ENCODE measurements at places on chromosomes 4 and X.

DNA sequence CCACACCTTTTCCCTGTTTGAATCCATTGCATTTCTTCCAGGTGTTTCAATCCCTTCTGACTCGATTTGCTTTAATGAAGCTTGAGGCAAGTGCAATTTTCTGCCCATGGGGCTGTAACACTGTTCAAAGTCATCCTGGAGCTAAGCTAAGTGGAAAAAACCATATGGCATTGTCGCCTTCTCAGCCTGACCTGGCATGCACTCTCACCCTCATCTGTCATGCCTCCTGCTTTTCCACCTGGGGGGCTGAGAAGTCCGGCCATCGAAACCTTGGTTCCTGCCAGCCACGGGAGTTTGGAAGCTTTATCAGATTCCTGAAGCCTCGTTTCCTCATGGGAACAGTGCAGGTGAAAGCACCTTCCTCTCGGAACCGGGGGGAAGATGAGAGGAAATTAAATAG is 38.2 kb downstream of the WFS1 start:
- peaks cover 12% of the 10 kb centered on the region for H3K27me3 ChIP-seq
- H3K27ac ChIP-seq: no peak overlapping the region
- peaks cover 1% of the 10 kb centered on the region for H3K36me3 ChIP-seq
- peaks cover 6% of the 10 kb centered on the region for H3K4me1 ChIP-seq
- no peak overlapping the region for H3K4me3 ChIP-seq
- DNase-seq: no peak

DNA sequence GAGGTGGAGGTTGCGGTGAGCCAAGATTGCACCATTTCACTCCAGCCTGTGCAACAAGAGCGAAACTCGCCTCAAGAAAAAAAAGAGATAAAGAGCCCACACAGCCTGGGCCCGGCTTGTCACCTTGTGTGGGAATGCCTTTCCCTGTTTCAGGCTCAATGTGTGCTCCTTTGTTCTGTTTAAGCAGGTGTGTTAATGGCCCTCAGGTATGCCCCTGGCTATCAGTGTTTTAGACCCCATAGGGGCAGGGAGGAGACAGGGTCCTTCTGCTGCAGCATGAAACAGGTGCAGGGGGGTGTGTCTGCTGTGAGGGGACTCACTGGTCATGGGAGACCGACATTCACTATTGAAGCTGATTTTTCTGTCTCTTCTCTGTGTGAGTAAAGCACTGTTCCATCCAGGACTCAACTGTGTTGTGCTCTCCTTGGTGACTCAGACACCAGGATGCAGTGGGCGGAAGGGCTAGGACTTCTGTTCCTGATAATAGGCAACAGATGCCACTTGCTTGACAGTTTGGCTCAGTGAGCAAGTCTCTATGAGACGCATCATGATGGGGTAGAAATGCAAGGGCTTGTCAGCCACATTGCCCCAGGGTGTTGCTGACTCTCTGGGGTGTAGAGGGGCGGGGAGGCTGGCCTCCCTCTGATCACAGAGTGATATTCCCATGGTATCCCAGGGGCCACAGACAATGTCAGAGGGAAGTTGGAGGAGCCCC is 15.6 kb upstream of the LAP3 start:
- H3K27me3 ChIP-seq: peaks cover 23% of the 10 kb centered on the region
- H3K36me3 ChIP-seq: no peaks in the 10 kb centered on the region
- H3K4me1 ChIP-seq: no peaks in the 10 kb centered on the region
- no peak for DNase-seq

- peaks cover 24% of the 10 kb centered on the region for H3K4me1 ChIP-seq
- H3K4me3 ChIP-seq: no peak overlapping the region
- peaks cover 12% of the 10 kb centered on the region for H3K36me3 ChIP-seq
- DNase-seq: no peak
- H3K27ac ChIP-seq: no peak overlapping the region
Observed at GRCh38 chrX:7117587-7117986, 29.9 kb upstream of the STS start.

- no peak overlapping the region for H3K27ac ChIP-seq
- peaks cover 18% of the 10 kb centered on the region for H3K36me3 ChIP-seq
- H3K27me3 ChIP-seq: no peaks in the 10 kb centered on the region
- no peaks in the 10 kb centered on the region for H3K4me1 ChIP-seq
Observed at GRCh38 chr4:183229397-183229796, 90.7 kb downstream of the CLDN22 start.

DNA sequence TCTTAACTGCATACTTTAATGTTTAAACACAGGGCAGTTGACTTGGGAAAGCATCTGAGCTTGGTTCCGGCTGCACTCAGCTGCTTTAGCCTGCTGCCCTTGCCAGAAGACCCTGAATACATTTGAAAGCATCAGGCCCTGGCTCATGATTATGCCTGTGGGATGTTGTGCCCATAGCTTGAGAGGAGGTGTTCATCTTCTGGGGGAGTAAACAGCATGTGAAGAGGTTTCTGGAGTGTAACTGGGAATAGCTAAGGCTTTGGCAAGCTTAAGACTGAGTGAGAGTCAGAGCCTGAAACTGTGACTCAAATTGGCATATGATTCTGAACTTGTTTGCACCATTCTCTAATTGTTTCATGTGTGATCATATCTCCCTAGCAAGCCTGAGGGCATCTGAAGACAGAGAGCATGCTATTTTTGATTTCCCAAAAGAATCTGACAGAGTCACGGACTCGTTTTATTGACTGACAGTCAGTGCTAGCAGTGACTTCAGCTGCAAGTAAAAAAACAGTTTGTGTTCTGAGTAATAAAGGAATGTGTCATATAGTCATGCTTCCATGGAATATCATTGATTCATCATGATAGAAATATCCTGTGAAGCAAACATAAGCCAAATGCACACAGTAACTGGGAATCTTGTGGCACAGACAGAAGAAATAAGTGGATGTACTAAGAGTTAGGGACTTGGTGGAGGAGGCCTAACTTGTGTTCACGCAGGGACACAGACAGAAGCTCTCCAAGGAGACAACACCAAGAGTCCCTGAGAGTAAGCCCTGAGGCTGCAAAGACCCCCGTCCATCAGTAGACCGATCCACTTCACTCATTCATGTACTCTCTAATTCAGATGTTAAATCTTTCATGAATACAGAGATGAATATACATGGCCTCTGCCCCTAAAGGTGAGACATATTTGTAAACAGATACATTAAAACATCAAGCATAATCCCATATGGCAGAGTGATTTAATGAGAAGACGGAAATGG is 100.7 kb downstream of the SYNPO2 start:
- H3K36me3 ChIP-seq: no peaks in the 10 kb centered on the region
- peak overlapping the region; percentile 3 for H3K27ac ChIP-seq
- no peak for DNase-seq
- H3K27me3 ChIP-seq: no peaks in the 10 kb centered on the region

DNA sequence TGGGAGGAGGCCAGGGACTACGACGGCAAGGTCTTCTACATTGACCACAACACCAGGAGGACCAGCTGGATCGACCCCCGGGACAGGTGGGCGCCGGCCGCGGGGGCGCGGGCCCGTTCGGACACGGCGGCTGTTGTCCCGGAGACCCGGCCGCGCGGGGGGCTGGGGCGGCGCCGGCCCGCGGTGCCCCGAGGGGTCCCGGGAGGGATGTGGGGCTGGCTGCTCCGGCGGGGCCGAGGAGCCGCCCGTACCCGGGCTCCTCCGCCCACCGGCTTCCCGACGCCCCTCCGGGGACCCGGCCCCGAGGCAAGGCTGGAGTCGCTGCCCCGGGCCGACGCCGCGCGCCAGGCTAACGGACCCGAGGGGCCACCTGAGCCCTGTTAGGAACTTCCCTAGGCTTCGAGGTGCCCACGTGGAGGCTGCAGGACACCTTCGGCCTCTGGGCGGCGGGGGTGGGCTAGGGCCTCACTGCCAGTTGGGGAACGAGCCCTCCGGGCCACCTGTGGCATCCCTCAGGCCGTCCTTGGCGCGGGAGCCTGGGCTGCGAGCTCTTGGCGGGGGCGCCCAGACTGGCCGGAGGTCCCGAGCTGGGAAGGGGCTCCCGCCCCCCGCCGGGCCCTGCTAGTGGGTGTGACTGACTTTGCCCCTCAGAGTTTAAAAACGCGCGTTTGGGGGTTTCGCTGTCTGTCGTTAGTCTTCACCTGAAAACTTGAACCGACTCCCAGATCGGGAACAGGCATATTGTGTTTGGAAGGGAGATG is 660 bp downstream of the WWC2 start:
- peak; percentile 52 for DNase-seq
- no peaks in the 10 kb centered on the region for H3K36me3 ChIP-seq
- no peaks in the 10 kb centered on the region for H3K27me3 ChIP-seq
- H3K4me3 ChIP-seq: peak overlapping the region; percentile 72
- H3K27ac ChIP-seq: peak overlapping the region; percentile 61

GRCh38 chr4:158809611-158810486 is 41.0 kb downstream of the FNIP2 start:
- H3K27me3 ChIP-seq: no peaks in the 10 kb centered on the region
- peak overlapping the region; percentile 90 for H3K27ac ChIP-seq
- H3K4me1 ChIP-seq: peaks cover 62% of the 10 kb centered on the region
- DNase-seq: no peak
- H3K36me3 ChIP-seq: no peaks in the 10 kb centered on the region
- H3K4me3 ChIP-seq: peak overlapping the region; percentile 13

GRCh38 chr4:81215931-81216330 is 909 bp upstream of the PRKG2 start:
- H3K27ac ChIP-seq: no peak overlapping the region
- peaks cover 66% of the 10 kb centered on the region for H3K27me3 ChIP-seq
- peaks cover 10% of the 10 kb centered on the region for H3K4me1 ChIP-seq
- peak overlapping the region; percentile 59 for H3K4me3 ChIP-seq

DNA sequence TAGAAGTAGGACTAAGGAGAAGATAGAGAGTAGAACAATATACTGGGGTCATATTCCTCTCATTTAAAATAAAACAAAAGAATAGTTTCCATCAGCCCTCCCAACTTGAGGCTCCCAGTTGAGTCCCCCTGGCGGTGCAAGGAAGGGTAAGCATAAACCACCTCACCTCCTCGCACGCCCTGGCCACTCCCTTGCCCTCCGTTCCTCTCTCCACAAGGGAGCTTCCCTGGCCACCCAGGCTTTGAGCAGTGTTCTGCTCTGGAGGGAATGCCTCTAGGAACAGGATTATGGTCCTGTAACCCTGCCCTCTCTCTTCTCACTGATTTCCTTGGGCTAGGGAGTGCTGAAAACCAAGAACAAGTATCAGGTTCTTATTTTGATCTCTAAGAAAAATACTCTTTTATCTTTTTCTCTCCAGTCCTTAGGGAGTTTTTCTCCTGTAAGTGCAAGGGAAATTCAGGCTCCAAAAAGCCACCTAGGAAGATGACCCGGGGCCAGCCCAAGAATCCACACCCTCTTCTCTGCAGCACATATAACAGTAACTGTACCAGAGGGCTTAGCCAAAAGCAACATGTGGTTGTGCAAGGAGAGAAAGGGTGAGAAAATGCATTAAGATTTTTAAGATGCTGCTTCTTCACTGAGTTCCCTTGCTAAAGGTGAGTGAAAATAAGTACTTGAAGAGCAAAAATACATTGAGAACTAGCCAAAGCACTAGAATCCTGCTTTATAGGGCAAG is 69.9 kb downstream of the USP38 start:
- H3K27ac ChIP-seq: no peak overlapping the region
- no peaks in the 10 kb centered on the region for H3K4me1 ChIP-seq
- no peak overlapping the region for H3K4me3 ChIP-seq
- no peaks in the 10 kb centered on the region for H3K36me3 ChIP-seq

DNA sequence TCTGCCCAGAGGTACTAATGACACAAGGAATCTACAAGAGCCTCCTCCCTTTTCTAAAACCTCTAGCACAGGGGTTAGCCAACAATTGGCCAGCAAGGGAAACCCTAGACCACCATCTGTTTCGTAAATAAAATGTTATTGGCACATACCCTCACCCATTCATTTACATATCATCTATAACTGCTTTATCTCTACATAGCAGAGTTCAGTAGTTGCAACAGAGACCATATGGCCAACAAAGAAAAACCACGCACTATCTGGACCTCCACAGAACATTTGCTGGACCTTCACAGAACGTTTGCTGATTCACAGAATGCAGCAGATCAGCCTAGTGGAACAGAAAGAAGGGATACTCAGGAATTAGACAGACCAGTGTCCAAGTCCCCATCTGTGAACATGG is 9.4 kb downstream of the SLC2A9 start:
- DNase-seq: no peak
- H3K4me1 ChIP-seq: peaks cover 28% of the 10 kb centered on the region
- peaks cover 37% of the 10 kb centered on the region for H3K27me3 ChIP-seq
- no peak overlapping the region for H3K4me3 ChIP-seq
- H3K27ac ChIP-seq: no peak overlapping the region

DNA sequence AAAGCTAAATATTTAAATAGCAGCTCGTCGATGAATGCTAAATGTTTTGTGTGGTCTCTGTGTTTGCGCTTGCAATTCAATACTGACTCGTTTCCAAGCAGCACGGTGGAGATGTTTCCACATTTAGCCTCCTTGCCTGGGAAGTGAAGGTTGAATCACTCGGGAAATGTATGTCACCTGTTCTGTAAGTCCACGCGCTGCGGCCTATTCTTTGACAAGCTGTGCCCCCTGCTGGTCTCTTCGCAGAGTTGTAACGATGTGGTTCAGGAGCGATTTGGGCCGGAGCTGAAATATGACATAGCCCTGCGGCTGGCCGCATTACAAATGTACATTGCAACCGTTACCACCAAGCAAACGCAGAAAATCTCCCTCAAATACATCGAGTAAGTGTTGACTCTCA is 89.6 kb upstream of the PRPS2 start:
- no peaks in the 10 kb centered on the region for H3K36me3 ChIP-seq
- no peak for DNase-seq
- H3K4me1 ChIP-seq: no peaks in the 10 kb centered on the region
- peaks cover 18% of the 10 kb centered on the region for H3K27me3 ChIP-seq
- H3K4me3 ChIP-seq: no peak overlapping the region

DNA sequence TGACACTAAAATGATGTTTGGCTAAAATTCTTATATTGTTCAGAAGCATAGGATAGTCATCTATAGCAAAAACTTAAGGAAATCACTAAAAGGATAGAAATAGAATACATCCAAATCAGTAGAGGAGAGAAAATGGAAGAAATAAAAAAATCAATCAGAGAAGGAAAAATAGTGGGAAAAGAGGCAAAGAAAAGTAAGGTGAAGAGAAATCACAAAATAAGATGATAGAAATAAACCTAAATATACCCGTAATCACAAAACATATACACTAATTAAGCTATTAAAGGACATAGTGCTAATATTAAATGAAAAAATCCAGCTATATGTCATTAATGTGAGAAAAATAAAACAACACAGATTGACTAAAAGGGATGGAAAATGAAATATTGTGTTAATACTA is 6.3 kb downstream of the PGRMC2 start:
- no peak for DNase-seq
- H3K36me3 ChIP-seq: peaks cover 10% of the 10 kb centered on the region
- H3K27ac ChIP-seq: no peak overlapping the region
- H3K27me3 ChIP-seq: no peaks in the 10 kb centered on the region

DNA sequence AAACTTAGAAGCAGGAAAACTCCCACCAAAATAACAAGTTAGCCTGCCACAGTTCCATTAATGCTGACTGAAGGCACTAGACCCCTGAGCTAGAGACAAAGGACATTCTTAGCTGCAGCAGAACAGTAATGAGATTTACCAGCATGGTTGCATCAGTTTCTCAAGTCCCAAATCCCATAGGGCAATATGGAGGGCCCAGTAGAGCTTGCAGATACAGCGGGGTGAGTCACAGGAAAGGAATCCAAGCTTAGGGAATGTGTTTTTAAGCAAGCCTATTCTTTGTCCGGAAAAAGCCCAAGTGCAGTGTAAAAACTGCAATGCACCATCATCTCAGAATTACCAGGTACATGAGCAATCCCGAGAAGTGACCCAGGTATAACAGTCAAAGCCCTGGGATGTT is 51.3 kb upstream of the EXOC1L start:
- DNase-seq: no peak
- H3K4me1 ChIP-seq: peaks cover 4% of the 10 kb centered on the region
- no peak overlapping the region for H3K4me3 ChIP-seq
- no peaks in the 10 kb centered on the region for H3K36me3 ChIP-seq
- no peaks in the 10 kb centered on the region for H3K27me3 ChIP-seq
